8988T (cell line): ENCODE measurements at places on chromosomes 16 and 17.

DNA sequence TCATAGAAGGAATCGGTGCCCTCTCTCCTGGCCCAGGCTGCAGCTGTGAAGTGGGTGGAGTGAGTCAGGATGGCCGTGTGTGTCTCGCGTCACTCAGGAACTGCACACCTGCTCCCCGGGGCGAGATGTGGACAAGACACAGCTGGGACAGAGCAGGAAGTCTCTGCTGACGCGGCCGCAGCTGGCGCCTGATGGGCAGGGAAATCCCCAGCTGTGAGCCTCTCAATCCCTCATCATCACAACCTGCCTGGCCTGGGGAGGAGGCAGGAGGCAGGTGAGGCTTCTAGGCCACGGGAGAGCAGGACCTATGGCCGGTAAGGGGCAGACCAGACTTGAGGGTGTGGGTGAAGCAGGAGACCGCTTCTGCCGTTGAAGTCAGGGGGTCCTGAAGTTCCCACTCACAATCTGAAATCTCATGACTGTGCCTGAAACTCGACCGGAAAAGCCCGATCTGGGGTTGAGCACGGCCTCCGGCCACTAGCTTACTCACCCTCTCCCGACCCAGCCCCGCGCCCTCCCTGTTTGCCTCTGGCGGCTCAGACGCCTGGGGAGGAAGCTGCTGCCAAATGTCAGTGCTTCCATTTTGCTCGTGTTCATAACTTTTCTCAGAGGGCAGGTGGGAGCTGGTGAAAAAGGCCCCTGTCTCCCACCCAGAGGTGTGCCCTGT lies 1.1 kb upstream of the TRPV3 start:
- DNase-seq, result no peak

GRCh38 chr17:75864448-75864871 lies 9.3 kb upstream of the WBP2 start:
- no peak for DNase-seq

- DNase-seq, result no peak
These were observed 10.1 kb upstream of the SPOP start for GRCh38 chr17:49687878-49688491.

- DNase-seq, result no peak
These were observed 43.8 kb upstream of the CDH13 start for GRCh38 chr16:82582975-82583374.

GRCh38 chr17:7654832-7655540 lies 4.3 kb downstream of the ATP1B2 start:
- no peak for DNase-seq

DNA sequence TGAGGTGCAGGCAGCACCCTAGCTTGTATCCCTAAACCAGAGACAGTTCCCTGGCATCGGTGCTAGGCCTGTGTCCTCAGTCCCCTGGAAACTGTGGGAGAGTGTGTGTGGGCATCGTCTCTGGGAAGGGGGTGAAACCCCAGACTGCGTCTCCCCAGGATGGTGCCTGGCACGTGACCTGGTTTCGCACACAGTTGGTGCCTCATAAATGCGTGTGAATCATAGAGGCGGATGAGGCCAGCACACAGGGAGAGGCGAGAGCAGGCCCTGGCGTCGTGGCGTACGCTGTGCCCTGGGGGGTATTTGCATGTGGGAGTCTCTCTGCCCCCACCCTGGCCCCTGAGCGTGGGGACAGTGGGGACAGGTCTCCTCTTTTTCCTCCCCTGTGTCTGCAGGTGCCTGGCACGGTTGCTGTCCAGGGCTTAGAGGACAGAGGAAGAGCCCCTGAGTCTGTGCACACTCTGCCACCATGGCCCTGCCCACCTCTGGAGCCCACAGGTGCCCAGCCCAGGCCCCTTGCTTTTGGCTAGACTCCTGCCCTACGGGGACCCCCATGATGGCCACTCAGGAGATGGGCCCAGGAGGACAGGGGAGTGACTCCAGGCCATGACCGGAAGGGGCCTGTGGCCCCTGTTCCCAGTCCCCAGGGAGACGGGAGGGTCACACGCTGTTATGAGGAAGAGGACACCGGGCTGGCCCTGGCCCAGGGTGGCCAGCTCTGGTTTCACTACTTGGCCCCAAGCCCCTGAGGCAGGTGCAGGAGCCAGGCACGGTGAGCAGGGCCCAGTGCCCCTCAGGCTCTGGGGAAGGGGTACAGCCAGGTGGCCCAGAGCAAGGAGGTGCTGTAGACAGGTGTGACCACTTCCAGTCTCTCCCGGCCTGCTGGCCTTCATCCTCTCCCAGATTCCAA lies 1.3 kb upstream of the FSCN2 start:
- DNase-seq, result no peak

- no peak for DNase-seq
These were observed 6.5 kb upstream of the ABR start for GRCh38 chr17:1186214-1186820.

GRCh38 chr16:54282202-54282927 lies 4.2 kb downstream of the IRX3 start:
- DNase-seq, result peak; percentile 99
